Caki2 (cell line): ENCODE measurements at places on chromosomes 16 and 17.
A peak's percentile ranks its signal among the peaks of the same experiment; 100 is the strongest.

DNA sequence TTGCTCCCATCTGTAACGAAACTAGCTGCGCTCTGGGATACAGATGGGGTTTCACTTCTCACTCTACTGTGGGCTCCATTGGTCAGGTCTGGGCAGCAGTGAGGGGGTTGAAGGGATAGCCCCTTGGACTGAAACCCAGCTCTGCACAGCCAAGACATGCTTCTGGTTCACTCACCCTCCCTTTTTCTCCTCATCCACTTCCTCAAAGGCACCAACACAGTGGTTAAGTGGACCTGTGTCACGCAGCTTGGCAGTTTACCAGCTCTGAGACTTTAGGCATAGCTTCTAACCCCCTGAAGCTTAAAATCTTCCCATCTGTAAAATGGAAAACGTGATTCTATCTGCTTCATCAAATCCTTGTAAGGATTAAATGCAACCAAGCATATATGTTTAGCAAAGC is 11.5 kb upstream of the KRT38 start:
- no peak for DNase-seq

- DNase-seq = peak; percentile 44
Measured at GRCh38 chr16:75287708-75288107, 36.3 kb upstream of the BCAR1 start.

DNA sequence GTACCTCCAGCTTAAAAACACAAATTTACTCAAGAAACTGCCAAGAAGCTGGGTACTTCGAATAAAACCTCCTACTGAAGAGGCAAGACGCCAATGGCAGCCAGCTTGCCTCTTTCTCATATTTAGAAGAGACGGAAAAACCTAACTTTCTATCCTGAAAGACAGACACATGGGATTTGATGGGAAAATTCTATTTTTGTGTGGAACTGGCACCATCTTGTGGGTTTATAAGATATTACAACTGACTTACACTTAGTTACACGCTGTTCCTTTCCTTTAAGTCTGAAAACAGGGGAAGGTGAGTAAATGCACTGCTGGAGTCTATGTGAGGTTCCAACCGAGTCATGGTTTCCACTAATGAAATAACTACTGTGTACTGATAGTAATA is 10.3 kb downstream of the ZNF18 start:
- peak; percentile 21 for DNase-seq

DNA sequence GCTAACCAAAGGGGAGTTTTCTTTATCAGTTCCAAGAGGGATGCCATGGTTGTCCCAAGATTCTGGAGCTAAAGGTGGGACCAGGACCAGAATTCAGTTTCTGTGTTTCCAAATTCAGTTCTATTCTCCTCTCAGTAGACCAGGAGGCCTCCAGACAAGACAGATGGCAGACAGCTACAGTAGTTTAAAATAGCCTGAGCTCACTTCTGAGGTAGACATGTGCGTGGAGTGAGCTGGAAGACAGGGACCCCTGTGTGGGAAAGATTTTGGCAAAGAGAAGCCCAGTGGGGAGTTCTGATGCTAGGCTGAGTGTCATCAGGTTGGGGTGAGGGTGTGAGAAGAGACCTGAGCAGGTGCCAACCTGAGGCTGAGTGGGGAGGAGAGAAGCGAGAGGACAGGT is 95.4 kb downstream of the PRKCB start:
- no peak for DNase-seq
